ENCODE measurements at places on chromosomes 16 and 17.

DNA sequence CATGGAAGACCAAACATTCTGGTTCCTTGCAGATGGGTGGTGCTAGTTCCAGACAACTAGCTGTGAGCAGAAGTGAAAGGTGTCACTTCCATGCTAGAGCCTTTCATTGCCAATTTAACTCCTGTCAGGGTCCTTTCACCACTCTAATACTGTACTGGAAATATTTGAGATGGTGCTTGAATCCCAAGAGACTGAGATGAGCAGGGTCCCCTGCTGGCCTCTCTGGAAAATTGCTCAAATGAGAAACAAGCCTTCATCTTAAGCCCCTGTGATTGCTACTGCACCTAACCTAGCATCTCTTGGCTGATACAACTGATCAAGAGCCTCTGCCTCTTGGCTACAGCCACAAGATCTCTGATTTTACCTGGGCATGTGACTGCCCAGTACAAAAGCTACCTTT lies 7.4 kb upstream of the VAC14 start:
- no peak for DNase-seq

GRCh38 chr16:68421076-68421475 lies 27.2 kb downstream of the SMPD3 start:
- DNase-seq = no peak

DNA sequence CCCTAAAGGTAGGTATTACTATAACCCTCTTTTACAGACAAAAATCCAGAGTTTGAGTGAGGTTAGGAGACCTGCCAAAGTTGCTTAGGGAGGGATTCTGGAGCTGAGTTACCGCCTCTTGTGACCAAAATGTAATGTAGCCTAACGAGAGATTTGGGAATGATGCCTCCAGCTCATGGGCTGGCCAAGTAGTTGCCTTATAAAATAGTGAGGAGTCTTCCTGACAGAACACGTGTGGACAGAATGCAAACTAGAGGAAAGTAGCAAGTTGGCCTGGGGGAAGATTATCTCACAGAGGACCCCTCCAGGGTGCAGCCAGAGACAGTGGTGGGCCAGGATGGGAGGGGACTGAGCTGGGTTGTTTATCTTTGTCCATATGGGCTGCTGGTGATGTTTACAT lies 543.7 kb upstream of the CDH11 start:
- no peak for DNase-seq

DNA sequence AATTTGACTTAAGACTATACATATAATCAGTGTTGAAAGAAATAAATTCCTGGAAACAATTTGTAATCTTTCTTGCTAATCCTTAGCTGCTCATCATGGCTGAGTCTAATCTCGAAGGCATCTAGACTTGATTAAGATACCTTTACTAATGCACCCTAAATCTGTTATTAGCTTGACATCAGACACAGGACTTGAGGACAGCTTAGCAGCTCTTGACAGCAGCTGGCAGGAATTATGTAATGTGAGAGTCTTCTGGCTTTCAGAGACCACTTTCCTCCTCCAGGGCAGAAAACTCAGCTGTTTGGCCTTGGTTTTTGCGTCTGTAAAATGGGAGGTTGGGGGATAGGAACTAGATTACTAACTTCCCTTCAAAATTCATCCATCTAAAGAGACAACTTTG lies 7.1 kb upstream of the MPP2 start:
- no peak for DNase-seq

DNA sequence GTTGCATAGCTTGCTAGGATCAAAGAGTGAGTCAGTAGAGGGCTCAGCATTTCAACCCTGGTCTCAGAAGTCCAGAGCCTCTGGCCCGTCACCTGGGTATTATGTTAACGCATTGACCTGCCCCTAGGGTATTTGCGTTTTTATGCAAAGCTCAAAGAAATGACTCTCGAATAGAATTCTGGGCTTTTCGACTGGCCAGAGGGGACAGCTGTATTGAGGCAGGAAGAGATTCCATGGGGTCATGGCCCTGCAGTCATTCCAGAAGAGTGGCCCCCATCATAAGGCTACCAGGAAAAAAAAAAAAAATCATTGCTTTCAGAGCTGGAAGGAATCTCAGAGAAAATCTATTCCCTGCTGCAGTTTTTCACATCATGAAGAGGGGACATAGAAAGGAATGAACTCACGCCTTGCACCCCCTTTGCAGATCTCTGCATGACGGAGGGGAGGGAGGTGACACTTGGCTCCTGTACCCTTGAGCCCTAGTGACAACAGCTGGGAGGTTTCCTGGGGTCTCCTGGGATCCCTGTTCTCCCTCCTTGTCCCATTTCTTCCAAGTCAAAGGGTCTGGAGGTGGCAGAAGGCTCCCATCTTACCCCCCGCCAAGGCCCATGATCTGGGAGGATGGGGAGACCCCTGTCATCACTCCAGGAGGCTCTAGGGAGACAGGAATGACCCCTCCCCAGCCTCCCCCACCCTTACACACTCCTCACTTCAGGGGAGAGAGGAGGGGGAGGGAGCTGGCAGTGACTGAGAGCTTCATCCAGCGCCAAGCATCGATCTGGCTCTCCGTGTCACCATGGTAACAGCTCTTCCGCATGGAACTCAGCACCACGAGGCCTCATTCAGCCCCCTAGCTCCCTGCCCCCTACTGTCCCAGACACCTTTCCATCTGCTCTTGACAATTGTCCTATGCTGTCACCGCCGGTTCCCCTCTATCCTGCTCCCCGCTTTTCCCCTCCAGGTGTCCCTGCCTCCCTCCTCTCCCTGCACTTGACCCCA lies 35.8 kb downstream of the GP2 start:
- DNase-seq = no peak

DNA sequence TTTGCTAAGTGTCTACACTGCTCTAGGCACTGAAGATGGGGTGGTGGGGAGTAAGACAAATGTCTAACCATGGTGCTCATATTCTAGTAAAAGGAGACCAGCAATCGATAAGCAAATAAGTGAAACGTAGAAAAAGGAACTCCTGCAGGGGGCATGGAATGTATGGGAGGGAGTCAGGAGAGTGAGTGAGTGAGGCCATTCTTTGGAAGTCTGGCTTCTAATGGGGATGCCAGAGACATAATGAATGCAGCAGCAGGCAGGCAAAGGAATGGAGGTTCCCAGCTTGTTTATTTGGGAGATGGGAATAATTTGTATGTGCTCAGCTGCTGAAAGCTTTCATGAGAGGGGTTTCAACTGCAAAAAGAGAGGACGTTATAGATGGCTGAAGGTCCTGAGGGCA lies 216.4 kb upstream of the DYNLRB2 start:
- DNase-seq = no peak

DNA sequence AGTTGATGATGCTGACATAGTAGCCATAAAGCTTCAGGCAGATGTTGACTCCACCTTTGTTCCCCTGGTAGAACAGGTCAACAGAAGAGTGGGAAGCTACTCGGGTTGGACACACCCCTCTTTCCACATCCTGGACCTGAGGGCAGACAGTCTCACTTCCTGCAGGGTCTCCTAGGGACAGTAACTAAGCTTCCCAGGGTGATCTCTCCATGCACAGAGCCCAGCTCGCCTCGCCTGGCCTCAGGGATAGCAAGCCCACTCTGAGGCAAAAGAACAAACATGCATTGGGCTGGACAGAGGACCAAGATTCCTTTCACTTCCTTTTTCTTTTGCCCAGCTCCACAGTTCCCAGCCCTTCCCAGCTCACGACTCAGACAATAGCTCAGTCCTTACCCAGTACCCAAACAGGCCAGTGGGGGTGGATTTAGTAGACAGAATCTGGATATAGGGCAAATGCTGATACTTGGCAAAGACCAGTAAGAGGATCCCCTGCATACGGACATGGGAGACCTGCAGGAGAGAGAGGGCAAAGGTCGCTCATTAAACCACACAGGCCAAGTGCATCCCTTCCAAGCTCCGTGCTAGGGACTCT lies 7.0 kb downstream of the INPP5K start:
- DNase-seq = no peak

DNA sequence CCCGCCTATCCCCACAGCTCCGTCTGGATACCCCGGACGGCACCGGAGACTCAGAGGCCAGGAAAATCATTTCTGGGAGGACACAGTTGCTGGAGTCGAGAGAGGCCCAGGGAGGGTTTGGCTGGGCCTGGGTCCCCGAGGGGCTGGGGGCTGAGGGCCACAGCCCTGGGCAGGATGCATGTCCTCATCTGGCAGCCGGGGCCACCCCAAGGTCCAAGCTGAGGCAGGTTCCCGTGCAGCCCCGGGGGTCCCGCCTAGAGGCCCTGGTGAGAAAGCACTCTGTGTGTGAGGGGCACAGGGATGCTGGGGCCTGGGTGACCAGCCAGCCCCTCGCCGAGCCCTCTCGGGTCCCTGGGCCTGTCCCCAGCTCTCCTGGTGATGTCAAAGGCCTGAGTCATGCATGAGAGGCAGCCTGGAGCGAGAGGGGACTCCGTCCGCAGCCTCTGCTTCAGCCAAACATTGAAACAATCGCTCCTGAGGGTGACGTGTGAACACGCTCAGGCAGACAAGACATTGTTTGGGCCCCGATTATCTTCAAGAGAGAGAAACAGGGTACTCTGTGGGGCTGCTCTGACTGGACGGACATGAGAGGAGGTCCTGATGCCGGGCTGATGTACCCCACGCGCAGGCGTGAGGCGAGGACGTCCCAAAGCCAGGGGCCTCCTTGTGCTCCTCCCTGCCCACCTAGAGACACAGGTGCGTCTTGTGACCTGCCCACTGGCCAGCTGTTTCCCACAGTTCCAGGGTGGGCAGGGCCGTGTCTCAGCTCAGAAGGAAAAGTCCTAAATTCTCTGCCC lies 25.8 kb upstream of the C1QTNF8 start:
- DNase-seq = no peak

DNA sequence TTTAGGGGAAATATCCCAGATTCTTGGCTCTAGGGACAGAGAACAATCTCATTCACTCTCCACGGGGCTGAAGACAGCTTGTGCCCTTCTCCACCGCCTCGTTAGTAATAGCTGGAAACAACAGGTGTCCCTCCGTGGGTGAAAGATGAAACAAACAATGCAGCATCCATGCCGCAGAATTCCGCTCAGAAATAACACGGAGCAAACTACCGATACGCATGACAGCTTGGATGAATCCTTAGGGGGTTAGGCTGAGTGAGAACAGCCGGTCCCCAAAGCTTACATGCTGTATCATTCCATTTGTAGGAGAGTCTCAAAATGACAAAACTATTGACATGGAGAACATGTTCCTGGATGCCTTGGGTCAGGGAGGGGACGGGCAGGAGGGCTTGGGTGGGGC lies 29.4 kb upstream of the CACNG1 start:
- DNase-seq = no peak

GRCh38 chr17:78844301-78845005 lies 3.8 kb upstream of the USP36 start:
- no peak for DNase-seq

- DNase-seq = no peak
Observed at GRCh38 chr17:41593306-41593981, 6.7 kb upstream of the KRT14 start.

- no peak for DNase-seq
Observed at GRCh38 chr17:82225368-82226029, 3.3 kb upstream of the SLC16A3 start.

DNA sequence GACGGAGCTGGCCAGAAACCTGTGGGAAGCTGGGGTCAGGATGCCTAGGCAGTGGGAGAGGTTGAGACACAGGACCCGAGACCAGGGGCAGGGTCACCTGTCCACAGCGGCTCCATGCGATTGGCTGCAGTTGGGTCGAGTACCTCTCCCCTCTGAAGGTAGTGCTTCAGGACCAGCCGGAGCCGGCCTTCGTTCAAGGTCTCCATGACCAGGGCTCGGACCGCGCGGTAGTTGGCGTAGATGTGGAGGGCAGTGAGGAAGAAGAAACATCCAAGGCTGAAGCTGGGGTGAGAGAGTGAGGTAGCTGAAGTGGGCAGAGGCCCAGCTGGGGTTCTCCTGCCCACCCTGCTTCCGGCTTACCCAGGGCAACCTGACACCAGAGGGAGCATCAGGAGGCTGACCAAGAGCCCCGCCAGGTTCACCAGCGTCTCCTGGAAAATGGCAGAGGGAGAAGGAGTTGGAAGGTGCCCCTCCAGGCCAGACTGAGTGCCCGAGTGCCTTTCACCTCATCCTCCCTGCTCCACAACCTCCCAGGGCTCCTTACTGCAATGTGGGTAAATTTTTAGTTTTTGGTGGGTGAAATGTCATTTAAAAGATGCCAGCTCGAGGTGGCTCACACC lies 10.7 kb downstream of the SLC5A2 start:
- DNase-seq = no peak
